ENCODE measurements at places on chromosomes 13 and 19.

DNA sequence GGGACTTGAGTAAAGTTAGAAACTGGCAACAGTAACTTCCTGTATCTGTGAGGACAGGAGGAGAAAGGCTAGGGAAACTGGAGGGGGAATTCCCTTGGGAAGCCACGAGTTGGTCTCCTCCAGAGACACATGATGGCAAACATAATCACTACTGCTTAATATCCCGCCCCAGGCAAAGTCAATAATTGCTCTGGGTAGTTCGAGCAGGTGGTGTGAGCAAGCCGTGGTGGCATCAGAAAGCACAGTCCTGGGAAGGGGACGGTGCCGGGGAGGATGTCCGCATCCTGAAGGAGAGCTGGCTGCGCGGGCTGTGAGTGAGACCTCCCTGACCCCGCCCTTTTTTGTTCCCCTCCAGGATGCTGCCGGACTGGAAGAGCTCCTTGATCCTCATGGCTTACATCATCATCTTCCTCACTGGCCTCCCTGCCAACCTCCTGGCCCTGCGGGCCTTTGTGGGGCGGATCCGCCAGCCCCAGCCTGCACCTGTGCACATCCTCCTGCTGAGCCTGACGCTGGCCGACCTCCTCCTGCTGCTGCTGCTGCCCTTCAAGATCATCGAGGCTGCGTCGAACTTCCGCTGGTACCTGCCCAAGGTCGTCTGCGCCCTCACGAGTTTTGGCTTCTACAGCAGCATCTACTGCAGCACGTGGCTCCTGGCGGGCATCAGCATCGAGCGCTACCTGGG, 1.4 kb downstream of the FFAR2 start:
- no peak for DNase-seq

DNA sequence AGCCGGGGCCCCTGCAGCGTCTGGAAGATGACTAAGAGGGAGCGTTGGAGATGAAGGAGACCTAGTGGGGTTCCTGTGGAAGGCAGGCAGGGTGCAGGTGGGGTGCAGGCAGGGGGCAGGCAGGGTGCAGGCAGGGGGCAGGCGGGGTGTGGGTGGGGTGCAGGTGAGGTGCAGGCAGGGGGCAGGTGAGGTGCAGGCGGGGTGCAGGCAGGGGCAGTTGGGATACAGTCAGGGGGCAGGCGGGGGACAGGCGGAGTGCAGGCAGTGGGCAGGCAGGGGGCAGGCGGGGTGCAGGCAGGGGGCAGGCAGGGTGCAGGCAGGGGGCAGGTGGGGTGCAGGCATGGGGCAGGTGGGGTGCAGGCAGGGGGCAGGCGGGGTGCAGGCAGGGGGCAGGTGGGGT, 142.8 kb downstream of the SOX1 start:
- DNase-seq = no peak

GRCh38 chr13:79466872-79467271, 14.1 kb upstream of the NDFIP2 start:
- no peak for DNase-seq

GRCh38 chr19:3978145-3978544, 7.1 kb downstream of the EEF2 start:
- no peak for DNase-seq

DNA sequence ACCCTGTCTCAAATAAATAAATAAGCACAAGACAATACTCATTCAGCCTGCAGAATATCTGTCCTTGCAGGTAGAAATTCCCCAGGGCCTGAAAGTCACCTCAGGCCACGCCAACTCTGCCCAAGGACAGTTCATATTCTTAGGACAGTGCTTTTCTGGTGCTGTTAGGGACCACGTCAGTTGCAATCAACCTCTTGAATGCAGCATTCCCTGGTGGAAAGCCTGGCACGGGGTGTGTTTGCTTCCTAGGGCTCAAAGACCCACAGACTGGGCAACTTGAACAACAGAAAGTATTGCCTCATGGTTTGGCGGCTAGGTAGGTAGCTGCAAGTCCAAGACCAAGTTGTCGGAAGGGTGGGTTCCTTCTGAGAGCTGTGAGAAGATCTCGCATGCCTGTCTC, 160.3 kb downstream of the KCTD15 start:
- DNase-seq = no peak

DNA sequence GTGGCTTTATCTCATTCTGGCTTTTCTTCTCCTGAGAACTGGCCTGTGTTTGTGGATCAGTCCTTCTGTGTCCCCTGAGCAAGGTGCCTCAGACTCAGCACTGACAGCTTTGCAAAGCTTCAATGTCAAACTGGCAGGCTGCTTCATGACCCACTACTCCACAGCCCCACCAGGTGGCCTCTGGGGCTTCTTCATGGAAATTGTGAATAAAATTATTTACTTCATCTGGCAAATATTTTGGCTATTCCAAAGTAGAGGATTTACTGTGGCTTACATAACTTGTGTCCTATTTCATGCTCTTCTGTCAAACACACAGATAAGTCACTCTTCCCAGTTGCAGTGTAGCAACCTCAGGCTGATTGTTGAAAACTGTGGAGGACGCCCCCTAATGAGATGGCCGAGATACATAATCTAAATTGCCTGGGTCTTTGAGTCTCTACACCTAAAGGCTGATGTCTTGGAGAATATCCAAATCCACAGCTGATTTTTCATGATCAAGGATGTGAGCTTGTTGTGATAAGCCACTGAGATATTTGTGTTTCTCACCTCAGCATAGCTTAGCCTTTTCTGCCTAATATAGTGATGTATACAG, 721.9 kb upstream of the SLC10A2 start:
- DNase-seq = no peak

DNA sequence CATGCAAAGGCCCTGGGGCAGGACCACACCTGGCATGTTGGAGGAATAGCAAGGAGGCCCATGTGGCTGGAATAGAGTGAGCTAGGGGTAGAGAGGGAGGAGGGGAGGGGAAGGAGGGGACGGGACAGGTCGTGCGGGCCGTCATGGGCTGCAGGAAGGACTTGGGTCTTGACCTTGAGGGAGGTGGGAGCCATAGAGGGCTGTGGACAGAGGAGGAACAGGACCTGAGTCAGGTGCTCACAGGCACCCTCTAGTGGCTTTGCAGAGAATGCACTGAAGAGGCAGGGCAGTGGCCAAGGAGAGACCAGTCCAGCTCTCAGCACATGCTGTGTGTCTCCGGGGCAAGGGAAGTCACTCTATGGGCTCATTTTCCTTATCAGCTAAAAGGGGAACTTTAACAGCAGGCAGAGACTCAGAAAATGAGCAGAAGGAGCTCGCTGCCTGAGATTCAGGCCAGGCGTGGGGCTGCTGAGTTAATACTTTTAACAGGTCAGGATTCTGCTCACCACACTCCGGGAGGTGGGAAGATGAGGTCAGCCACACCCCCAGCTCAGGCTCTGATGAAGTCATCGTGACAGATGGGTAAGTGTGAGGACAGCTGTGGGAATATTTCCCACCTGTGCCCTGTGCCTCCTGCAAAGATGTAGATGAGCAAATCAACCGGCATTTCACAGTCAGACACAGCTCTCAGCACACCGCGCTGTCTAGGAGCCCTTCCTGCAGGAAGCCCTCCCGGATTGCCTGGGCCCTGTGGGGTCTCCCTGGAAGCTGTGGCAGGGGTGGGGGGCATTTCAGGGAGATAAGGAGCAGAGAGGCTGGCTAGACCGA, 6.0 kb upstream of the TNFAIP8L1 start:
- DNase-seq = peak; percentile 71

- DNase-seq = peak; percentile 41
Measured at GRCh38 chr19:15869109-15869555, 28.7 kb downstream of the CYP4F2 start.

DNA sequence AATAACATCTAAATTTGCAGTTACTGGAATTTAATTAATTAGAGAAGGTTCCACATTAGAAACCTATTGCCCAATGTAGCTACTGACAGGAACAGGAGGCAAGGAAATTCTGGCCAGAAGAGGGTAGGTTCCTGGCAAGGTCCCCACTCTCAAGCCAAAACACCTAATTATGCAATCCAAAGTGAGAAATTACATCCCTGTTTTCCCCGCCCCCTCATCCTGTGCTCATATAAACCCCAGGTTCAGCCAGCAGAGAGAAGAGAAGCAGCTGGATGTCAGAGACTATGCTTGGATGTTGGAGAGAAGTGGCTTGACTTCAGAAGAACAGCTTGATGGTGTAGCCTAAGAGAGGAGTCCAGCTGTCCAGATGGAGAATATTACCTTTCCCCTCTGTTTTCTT, 951.3 kb upstream of the PRR20A start:
- no peak for DNase-seq

DNA sequence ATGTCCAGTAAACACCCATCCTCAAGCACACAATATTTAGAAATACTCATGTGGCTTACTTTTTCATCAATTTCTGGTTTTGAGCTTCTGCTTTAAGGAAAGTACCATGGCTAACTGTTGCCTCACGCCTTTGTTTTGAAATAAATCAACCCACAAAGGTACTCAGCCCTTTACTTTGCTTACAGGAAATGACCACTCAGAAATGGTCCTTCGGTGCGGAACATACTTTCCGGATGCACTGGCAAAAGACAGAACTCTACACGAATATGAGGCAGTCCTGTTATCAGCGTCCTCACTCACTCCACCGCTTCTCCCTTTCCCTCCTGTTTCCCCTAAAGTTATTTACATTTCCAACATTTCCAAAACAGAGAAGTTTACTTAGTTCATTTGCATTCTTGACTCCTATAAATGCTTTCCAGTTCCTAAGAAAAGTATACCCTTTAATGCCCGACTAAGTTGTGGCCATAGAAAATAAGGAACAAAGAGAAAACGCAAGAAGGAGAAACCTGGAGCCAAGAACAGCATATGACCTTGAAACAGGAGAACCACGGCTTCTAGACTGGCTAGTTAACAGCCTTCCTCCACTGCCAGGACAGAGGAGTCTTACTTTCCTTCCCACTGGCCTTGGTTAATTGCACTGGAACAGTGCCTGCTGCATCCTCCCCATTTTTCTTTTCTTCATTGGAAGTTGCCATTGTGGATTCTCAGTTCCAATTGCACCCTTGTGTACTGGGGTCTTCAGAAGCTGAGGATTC, 10.6 kb downstream of the FPR2 start:
- DNase-seq = no peak

- DNase-seq = peak; percentile 70
Measured at GRCh38 chr13:41916173-41916954, 44.5 kb downstream of the VWA8 start.

DNA sequence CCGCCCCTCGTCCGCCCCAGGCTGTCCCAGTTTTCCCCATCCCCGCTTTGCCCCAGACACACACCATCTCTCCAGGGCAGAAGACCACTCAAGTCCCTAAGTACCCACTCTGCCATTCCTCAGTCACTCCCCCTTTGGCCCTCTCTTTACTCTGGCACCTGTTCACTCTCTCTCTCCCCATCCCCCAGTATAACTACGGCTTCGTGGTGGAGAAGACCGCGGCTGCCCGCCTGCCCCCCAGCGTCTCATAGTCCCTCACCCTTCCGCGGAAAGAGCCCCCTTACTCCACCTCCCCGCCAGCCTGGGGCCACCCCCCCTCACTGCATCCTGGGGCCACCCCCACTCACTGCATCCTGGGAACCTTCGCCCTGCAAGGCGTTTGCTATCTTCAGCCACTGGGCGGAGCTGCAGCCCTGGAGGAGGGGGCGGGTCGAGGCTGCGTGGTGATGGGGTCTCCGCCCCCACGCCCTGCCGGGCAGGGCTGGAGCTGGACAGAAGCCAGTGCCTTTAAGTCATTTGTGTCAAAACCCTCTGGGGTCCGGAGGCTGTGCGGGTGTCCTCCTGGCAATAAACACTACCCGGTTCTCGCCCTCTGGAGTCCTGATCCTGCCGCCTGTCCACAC, 5.0 kb downstream of the MVB12A start:
- peak; percentile 70 for DNase-seq

GRCh38 chr19:27889156-27889555, 1323.8 kb downstream of the UQCRFS1 start:
- DNase-seq = no peak

- DNase-seq = no peak
Measured at GRCh38 chr19:29887442-29887855, 54.6 kb upstream of the URI1 start.
